ENCODE measurements at places on chromosomes 3 and 15.

DNA sequence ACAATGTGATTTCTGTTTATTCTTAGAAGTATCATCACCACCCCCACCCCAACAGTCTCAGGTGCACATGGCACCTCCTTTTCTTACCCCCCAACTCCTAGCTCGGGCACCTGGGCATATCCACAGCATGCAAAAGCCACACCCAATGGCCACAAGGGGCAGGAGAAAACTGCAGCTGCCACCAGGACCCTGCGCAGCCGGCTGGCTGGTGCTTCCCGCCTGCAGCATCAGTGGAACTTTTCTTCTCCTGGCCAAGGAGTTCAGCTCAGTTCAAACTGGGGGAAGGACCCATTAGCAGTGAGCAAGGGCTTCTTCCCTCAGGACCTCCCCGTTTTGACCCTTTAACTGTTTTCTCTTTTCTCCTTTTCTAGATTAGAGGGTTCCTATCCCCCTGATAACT lies 44.8 kb downstream of the TM4SF18 start:
- DNase-seq, result no peak

- no peak for DNase-seq
Observed at GRCh38 chr3:4850211-4850927, 128.9 kb upstream of the BHLHE40 start.

- no peak for DNase-seq
Observed at GRCh38 chr15:63387748-63388493, 6.3 kb upstream of the CA12 start.

DNA sequence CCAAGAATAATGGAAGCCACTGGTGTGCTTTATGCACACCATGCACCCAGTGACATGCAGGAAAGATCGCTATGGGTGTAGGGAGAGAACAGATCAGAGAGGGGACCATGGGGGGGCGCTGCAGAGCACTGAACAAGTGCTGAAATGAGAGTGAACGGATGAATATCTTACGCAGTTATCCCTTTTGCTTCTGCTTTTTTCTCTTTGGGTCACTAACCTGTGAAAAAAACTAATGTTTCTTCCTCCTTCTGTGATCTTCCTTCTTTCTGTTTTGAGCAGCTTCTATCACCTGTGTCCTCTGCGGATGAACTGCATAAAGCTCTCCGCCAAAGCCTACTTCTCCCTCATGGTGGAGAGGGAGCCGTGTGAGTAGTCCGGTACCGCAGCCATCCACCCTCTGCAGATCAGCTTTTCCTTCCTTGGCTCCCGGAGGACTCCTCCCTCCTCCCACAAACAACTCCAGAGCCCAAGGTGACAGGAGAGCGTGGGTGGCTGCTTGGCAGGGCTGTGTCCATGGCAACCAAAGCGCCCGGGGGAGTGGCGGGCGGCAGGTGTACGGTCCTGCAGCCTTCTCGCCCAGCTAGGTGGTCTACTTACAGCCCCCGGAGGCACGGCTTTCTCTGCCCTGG lies 106.2 kb downstream of the DGKG start:
- DNase-seq, result no peak
